ENCODE measurements at places on chromosomes 3 and 15.

- DNase-seq, result no peak
These were observed 42.2 kb downstream of the CLDN18 start for GRCh38 chr3:138051947-138052802.

DNA sequence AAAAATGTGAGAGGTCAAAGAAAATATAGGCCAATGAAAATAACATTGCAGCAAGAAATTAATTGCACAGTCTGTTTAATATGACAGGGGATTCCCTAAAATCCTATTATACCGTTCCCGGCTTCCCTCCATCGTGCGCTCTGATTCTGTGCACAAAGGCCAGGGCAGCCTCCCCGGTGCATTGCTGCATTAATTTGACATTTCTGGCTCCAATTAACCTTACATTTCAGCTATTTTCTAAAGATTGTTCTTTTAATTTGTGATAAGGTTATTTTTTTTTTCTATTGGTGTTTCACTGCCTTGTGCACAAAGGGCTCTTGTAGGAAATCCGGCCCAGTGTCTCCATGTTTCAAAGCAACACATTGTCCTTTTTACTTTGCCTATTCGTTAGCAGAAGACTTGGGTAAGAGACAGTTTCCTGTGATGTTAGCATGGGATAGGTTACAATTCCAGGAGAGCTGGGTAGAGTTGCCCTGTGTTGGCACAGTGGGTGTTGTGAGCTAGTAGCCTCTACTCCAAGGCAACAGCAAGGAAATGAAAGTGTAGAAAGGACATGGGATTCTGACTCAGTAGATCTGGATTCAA lies 257.3 kb upstream of the IGF1R start:
- DNase-seq, result no peak

DNA sequence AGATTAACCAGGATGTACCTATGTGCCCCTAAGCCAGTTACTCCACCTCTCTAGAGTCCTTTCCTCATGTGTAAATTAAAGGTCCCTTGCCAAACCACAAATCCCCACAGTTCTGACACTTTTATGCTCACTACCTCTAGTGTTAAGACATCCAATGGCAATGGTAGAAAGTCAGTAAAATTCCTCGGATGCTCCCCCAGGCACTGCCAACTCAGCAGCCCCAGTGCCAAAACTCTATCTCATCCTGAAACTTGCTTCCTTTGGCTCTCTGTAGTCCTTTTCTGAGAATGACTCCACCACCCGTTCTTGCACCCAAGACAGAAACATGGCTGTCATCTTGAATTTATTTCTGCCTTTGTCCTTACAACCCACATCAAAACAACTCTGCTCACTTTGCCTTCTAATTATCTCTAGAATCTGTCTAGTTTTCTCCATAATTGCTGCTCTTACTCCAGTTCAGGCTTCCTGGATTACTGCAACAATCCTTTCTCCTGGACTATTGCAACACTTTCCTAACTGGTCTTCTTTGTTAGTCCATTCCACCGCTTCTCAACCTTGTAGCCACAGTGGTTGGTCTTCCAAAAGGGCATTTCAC lies 41.6 kb downstream of the MB21D2 start:
- no peak for DNase-seq

DNA sequence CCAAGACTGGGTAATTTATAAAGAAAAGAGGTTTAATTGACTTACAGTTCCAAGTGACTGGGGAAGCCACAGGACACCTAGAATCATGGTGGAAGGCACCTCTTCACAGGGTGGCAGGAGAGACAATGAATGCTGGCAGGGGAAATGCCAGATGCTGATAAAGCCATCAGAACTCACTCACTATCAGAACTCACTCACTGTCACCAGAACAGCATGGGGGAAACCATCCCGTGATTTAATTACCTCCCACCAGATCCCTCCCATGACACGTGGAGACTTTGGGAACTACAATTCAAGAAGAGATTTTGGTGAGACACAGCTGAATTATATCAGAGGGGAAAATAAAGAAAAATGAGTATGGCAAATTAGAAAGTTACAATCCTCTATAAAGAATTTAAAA lies 310.9 kb downstream of the BCHE start:
- DNase-seq, result no peak

DNA sequence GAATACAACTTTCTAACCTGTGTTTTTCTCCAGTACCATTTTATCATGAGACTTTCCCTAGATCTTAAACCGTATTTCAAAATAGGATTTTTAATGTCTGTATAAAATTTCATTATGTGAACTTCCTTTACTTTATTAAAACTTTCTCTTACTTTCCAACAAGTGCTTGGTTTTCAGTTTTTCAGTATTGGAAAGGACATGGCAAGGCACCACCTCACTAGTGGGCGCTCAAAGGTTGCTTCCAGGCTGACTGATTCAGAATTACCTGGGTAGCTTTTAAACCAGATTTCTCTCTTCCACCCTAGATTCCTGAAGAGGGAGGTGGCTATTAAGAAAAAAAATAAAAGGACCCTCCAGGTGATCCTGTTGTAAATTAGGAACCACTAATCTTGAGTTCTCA lies 236.6 kb downstream of the SOX2 start:
- no peak for DNase-seq

DNA sequence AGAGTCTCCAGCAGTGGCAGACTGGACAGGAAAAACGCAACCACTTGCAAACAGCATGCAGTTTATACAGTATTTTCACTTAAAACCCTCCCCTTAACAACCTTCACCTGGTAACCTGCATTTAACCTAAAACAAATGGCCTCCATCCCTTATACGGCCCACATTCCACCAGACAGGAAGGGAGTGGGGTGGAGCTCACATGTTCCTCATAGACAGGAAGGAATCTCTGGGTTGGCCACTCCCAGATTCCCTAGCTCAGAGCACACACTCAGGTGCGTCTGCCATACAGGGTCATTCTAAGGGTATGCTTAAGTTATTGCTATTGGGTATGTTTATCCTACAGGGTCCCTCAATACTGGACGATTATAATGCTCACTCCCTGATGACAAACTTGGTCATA lies 16.8 kb upstream of the ABHD2 start:
- DNase-seq, result no peak

- DNase-seq, result no peak
These were observed 20.6 kb upstream of the SLC4A7 start for GRCh38 chr3:27504749-27505148.
